ENCODE measurements at places on chromosomes 1 and 21. TPM values are rescaled to one million over a fixed set of nuclear protein-coding genes. Genes with fewer than 3 reads are reported as not detected.

GRCh38 chr1:61056196-61056572 lies 26.2 kb upstream of the NFIA start:
- H3K27me3 ChIP-seq: peaks cover 30% of the 10 kb centered on the region
- no peaks in the 10 kb centered on the region for H3K36me3 ChIP-seq
- H3K4me1 ChIP-seq: peaks cover 21% of the 10 kb centered on the region
- H3K27ac ChIP-seq: no peak overlapping the region
- H3K4me3 ChIP-seq: no peak overlapping the region

The KCNH1 gene
- polyA plus RNA-seq: 0.25 TPM

GRCh38 chr1:202160377-202160940 lies at the start of gene PTPN7:
Gene PTPN7 (minus strand): TSS chr1:202160602. CDS start chr1:202159402, 1,200 bp downstream.
- no peak within 1 kb of the TSS for H3K27ac ChIP-seq
- H3K4me1 ChIP-seq: peaks cover 9% of the 10 kb centered on the region
- peak within 1 kb of the TSS; percentile 1 for H3K4me3 ChIP-seq
- no peaks in the 10 kb centered on the region for H3K27me3 ChIP-seq

GRCh38 chr1:8182034-8182761 lies 135.7 kb upstream of the SLC45A1 start:
- H3K4me1 ChIP-seq: no peaks in the 10 kb centered on the region
- H3K4me3 ChIP-seq: no peak overlapping the region
- no peak overlapping the region for H3K27ac ChIP-seq
- no peak for DNase-seq
- H3K36me3 ChIP-seq: no peaks in the 10 kb centered on the region

DNA sequence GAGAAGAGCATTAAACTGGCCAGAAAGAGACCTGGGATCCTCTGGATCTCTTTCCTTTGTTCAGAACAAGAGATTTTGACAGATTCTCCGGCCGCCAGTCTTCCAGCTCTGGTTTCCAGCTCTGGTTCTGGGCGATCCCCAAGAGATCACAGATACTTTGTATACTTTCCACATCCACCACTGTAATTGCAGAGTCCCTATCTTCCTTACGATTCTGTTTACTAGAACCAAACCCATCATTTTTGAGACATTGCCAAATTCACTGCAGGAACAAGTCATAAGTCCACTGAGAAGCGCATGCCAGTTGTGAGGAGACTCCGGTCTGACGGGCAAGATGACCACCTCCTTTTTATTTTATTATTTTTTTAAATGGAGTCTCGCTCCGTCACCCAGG lies 505.2 kb downstream of the SMYD3 start:
- no peak overlapping the region for H3K27ac ChIP-seq
- H3K27me3 ChIP-seq: no peaks in the 10 kb centered on the region
- no peak overlapping the region for H3K4me3 ChIP-seq
- H3K4me1 ChIP-seq: peaks cover 2% of the 10 kb centered on the region
- no peak for DNase-seq

The GJA9 gene
- 0.42 TPM for polyA plus RNA-seq

DNA sequence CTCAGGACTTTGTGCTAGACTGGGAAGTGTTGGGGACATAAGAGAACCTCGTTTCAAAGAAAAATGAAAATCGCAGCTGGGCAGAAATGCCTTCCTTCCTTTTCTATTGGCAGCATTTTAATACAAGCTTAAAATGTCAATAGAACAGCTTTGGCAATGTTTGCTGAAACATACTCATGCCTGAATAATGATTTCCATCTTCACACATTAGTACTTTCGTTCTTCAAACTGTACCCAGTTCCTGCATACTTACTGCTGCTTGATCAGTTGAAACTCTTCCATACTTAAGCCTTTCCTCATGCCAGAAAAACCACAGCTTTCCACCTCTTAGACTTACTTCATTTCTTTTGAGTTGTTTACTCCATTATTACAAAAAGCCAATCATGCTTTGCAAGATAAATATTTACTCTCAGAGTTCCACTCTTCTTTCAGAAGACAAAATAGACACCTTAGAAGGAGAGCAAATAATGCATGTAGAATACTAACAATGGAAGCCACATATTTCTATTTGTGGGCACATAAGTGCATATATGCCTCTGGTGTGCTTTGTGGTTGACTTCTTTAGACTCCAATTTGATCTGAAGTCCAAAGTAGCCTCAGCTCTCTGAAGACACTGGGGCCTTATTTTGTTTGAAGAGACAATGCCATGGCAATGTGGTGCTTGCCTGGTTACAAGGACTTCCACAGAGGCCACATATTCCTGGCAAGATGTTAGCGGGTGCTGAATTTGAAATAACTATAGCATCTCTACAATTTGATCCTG lies 22.7 kb upstream of the CD55 start:
- H3K4me3 ChIP-seq: no peak overlapping the region
- no peaks in the 10 kb centered on the region for H3K4me1 ChIP-seq
- no peaks in the 10 kb centered on the region for H3K36me3 ChIP-seq
- no peak overlapping the region for H3K27ac ChIP-seq

The S100A8 gene
- 2.5 TPM for polyA plus RNA-seq

DNA sequence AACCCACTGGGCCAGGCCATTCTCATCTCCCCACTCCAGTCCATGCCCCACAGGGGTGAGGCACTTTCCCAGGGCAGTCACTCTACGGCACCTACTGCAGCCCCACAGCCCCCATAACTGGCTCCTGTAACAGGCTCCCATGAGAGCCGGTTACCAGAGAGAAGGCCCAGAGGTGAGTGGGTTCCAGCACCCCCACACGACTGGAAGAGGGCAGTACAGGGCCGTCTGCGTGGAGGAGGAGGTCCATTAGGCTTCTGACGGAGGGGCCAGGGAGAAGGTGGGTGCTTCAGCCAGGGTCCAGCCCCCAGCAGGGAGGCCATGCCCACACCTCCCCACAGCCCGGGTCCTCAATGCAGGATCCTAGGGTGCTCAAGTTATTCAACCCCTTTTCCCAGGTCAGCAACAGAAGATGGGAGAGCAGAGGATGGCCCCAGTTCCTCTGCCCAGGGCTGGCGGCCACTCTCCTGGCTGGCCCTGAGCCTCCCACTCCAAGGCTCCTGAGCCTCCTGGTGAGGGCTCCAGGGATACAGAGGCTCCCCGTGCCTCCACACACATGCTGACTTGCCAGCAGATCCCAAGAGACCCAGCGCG lies 1.6 kb downstream of the ACAP3 start:
- H3K36me3 ChIP-seq: peaks cover 13% of the 10 kb centered on the region
- no peak for DNase-seq
- H3K27me3 ChIP-seq: no peaks in the 10 kb centered on the region
- H3K27ac ChIP-seq: peak overlapping the region; percentile 90
- H3K4me1 ChIP-seq: peaks cover 42% of the 10 kb centered on the region

The OR14K1 gene
- polyA plus RNA-seq: not detected

DNA sequence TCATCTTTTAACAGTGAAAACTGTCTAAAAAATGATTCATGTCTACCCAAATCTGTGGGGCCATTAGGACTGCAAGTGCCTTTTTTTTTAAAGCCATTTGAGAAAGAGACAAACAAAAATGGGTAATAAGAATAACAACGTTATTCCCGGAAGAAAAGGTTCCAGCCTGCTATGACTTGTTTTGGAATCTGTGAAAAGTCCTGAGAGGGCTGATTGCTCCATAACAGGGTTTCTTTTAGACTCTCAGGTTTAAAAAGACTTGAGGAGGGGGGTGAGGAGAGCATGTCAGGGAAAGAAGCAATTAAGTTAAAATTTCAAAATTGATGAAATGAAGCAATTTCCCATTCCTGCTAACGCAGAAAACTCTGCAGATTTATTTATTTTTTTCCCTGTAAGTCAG lies 56.4 kb downstream of the CACHD1 start:
- H3K4me1 ChIP-seq: no peaks in the 10 kb centered on the region
- no peak overlapping the region for H3K27ac ChIP-seq
- H3K27me3 ChIP-seq: no peaks in the 10 kb centered on the region
- DNase-seq: no peak
- H3K36me3 ChIP-seq: no peaks in the 10 kb centered on the region

DNA sequence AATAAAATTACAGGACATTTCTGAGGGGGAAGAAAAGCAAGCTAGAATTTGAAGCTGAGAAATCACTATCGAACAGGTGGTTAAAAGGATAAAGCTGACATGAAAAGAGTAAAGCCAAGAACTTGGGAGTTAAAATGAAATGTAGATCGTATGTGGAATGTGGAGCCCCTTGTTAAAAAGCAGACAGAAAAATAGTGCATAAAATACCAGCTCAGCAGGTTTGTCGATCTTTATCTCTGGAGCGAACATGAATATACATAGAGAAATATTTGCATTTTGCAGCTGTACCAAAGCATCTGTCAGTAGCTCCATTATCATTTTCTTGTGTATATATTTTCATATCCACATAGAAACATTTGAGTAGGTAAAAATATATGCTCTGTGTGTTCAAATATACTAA lies 73.6 kb upstream of the CDC42BPA start:
- H3K27ac ChIP-seq: no peak overlapping the region
- no peaks in the 10 kb centered on the region for H3K27me3 ChIP-seq
- H3K4me3 ChIP-seq: no peak overlapping the region
- H3K36me3 ChIP-seq: no peaks in the 10 kb centered on the region
- DNase-seq: no peak

The LRRC39 gene
- 2.0 TPM for polyA plus RNA-seq

DNA sequence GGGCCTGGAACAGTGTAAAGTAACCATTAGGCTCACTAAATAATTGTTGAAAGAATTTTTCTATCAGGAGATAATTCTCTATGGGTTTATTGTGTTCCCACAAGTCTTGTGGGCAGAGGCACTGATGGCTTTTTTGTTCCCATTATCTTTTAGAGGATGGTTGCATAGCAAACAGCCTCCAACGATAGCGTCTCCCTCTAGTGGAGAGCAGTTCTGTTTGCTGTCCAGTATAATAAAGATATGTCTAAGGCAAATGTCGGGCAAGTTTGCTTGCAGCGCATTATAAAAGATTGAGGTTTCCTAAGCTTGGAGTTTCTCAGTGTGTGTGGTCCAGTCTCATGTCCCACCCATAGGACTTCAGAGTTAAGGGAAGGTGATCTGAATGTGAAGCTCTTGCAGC lies 1.3 kb upstream of the SLC6A17 start:
- H3K4me3 ChIP-seq: no peak overlapping the region
- no peak for DNase-seq
- no peaks in the 10 kb centered on the region for H3K4me1 ChIP-seq
- H3K27me3 ChIP-seq: peaks cover 81% of the 10 kb centered on the region
- no peak overlapping the region for H3K27ac ChIP-seq

- H3K36me3 ChIP-seq: no peaks in the 10 kb centered on the region
- DNase-seq: no peak
- H3K27me3 ChIP-seq: no peaks in the 10 kb centered on the region
- no peaks in the 10 kb centered on the region for H3K4me1 ChIP-seq
- H3K27ac ChIP-seq: no peak overlapping the region
Measured at GRCh38 chr21:24716281-24716918, 890.9 kb downstream of the MRPL39 start.

The C4BPB gene
- polyA plus RNA-seq: 0.48 TPM

The LRRN2 gene
- polyA plus RNA-seq: 5.9 TPM

All from large intestine (tissue), 12 donors.